Midbrain (tissue), 1 donor: ENCODE measurements at places on chromosomes 6 and 20.
A peak's percentile ranks its signal among the peaks of the same experiment; 100 is the strongest.

GRCh38 chr20:45792317-45793118 lies 764 bp downstream of the DNTTIP1 start:
- no peak for DNase-seq

GRCh38 chr6:31379850-31380249 lies 22.9 kb upstream of the HLA-B start:
- DNase-seq, result no peak

- DNase-seq, result no peak
These were observed 259.0 kb downstream of the HIVEP2 start for GRCh38 chr6:142685852-142686506.

DNA sequence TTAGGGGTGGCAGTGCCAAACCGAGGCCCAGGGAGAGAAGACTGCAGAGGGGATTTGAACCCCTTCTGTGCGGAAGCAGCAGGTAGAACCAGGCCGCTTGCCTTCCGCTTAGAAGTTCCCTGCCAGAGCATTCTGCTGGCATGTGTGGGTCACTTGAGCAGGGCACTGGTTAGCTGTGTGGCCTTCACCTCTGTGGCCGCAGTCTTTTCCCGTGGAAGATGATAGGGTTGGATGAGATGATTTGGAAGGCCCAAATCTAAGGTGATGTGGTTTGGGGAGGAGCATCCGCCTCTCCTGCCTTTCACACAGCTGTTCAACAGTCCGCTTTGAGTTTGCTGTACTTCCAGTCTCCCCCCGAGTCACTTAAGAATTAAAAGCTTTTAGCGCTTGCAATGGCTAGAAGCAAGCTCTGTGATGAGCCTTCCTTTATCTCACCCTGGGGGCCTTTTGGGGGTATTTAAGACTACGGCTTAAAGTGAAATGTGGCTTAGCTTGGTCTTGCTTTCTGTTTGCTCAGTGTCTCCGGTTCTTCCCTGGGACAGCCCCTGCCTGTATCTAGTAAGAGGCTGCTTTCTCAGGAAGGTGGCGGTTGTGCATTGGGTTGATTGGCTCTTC lies 743 bp downstream of the CMTR1 start:
- peak; percentile 31 for DNase-seq

- no peak for DNase-seq
These were observed 174.0 kb upstream of the FBXL4 start for GRCh38 chr6:99121748-99122147.

DNA sequence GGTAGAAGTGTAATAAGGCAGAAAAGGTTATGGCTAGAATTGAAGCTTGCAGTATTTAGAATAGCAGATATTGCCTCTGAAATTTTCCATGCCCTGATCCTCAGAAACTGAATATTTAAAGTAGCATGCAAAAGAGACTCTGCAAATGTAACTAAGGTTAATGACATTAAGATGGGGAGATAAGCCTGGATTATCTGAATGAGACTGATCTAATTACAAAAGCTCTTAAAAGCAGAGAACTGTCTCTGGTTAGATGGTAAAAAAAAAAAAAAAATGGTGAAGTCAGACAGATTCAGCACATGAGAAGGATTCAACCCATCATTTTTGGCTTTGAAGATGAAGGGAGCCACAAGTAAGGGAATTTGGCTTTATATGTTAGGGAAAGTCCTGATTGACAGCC lies 503.7 kb upstream of the IRAK1BP1 start:
- DNase-seq, result no peak

- no peak for DNase-seq
These were observed 60.0 kb downstream of the NRN1 start for GRCh38 chr6:5946701-5947100.
